ENCODE measurements at places on chromosomes 3 and 15.

- no peak for DNase-seq
These were observed 204.7 kb downstream of the SV2B start for GRCh38 chr15:91304786-91305185.

DNA sequence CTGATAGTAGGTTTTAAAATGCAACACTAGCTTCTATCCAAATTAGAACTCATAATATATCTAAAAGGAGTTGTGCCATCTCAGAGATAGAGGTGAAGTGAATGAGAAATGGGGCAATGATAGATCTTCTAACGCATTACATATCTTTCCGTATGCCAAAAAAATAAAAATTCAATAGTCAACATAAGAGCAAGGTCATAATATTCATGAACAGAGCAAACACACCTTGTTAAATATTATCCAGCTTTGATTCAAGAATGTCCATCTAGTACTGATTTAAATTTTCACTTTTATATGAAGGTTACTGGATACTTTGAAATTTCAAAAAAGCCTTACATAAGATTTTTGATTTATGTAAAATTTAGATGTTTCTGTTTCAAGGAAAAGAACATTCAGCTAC lies 554.5 kb downstream of the NSUN3 start:
- DNase-seq, result no peak

DNA sequence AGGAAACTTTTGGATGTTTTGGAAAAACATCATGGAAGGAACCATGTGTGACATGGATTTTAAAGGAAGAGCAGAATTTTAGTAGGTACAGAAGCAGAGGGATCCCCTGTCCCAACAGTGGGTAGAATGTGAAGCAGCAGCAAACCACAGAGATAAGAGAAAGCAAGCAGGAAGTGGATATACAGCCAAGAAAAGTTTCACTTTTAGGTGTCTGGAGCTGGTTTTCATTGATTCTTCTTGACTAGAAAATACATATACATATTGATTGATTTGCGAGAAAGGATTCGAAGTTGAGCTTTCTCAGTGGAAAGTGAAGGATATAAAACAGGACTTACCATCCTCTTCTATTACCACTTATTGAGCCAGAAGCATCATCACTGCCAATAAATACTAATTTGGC lies 133.5 kb downstream of the KCNMB2 start:
- DNase-seq, result no peak

- no peak for DNase-seq
These were observed 37.4 kb downstream of the ST6GAL1 start for GRCh38 chr3:186967686-186968085.

- DNase-seq, result no peak
These were observed 8.8 kb downstream of the GPR87 start for GRCh38 chr3:151307583-151308488.

- DNase-seq, result no peak
These were observed 50.4 kb downstream of the TCF12 start for GRCh38 chr15:56968821-56969220.

- peak; percentile 62 for DNase-seq
These were observed 291.0 kb downstream of the TBL1XR1 start for GRCh38 chr3:176906046-176906905.

GRCh38 chr3:21750831-21751391 lies at the start of gene ZNF385D:
ZNF385D (minus strand) TSS chr3:21751210; CDS start chr3:21750916, 294 bp downstream.
- DNase-seq, result peak; percentile 29

- DNase-seq, result no peak
These were observed 474 bp downstream of the MINAR1 start for GRCh38 chr15:79432345-79433275.

- DNase-seq, result no peak
These were observed 48.7 kb downstream of the ECT2 start for GRCh38 chr3:172799246-172799645.

GRCh38 chr3:191262650-191263049 lies 63.6 kb downstream of the OSTN start:
- DNase-seq, result no peak

DNA sequence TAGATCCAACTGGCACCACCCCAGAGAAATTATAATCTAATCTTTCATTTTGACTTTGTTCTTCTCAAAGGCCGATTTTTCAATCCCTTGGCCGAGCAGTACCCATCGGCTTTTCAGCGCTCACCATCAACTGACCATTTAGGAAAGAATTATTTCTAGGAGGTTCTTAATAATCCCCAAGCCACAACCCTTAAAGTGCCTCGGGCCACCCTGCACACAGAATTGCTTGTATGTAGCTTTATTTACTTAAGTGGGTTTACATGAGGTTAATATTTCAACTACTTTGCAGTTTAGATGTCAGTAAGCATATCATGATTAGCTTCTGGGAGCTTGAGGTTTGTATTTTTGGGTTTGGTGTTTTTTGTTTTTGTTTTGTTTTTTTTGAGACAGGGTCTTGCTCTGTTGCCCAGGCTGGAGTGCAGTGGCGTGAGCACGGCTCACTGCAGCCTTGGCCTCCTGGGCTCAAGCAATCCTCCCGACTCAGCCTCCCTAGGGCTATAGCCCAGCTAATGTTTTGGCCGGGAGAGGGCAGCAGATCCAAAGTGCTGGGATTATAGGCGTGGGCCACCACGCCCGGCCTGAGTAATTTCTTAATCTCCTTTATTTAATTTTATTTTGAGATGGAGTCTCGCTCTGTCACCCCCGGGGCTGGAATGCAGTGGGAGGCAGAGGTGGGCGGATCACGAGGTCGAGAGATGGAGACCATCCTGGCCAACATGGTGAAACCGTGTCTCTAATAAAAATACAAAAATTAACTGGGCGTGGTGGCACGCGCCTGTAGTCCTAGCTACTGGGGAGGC lies 801 bp upstream of the CDAN1 start:
- DNase-seq, result no peak

DNA sequence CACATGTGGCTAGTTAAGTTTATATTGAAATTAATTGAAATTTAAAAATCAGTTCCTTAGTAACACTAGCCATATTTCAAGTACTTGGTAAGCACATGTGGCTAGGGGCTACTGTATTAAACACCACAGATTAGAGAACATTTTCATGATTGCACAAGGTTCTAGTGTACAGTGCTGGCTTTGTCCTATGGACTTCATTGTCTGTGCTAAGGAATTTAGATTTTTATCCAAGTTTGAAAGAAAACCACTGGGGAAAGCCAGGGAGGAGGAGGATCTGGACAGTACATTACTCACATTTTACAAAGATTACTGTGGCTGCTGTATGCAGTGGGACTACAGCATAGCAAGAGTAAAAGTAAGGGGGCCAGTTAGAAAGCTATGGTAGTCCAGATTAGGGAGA lies 13.9 kb downstream of the STAC start:
- no peak for DNase-seq

DNA sequence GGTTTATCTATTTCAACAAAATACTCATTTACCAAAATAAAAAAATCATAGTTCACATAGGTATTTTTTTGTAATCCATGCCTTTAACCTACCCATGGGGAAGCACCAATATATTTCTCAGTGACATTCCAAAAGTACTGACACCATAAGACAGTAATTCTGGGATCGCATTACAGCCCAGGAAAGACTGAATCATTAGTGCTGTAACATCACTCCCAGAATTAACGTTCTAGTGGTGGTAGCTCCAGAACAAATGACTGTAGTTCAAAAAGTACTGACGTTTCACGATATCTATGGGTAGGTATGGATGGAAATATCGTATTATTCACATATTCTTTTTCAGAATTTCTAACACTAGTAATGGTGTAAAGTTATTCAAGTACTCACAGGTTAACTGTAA lies 54.3 kb upstream of the NEK10 start:
- no peak for DNase-seq

GRCh38 chr3:122245513-122246174 lies 62.2 kb downstream of the CASR start:
- DNase-seq, result no peak

- DNase-seq, result no peak
These were observed 222.3 kb downstream of the MEIS2 start for GRCh38 chr15:36877796-36878683.

DNA sequence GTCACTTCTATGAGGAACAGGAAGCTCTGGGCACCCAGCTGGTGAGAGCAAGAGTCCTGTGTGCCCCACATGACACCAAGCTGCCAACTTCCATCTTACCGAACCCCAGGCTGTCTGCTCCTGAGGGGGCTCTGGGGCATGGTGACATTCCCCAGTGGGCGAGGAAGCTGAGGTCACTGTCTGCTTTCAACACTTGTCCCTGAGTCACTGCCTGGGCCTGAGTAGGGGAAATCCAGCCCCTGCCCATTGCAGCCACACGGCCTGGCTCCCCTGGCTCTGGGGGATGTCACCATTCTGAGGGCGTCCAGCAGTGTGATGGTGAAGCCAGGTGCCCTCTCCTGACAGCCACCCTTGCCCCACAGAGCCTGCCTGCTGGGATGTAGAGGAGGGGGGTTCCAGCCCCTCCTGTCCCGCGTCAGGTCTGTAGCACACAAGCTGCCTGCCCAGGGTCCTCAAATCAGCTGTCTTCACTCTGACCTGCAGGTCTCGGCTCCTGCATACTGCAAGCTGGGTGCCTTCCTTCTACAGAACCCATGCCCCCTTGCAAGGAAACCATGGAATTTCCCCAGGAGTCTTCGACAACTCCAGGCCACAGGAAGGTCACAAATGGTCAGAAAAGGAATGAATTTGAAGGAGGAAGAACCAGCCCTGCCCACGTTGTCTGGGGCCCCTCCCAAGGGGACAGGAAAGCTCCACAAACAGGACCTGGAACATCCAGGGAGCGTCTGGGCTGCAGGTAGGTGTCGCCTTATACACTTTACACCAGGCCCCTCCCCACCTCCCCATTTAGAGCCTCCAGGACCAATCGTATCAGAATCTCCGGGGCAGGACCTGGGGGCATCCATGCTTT lies 69.9 kb upstream of the GATM start:
- no peak for DNase-seq

GRCh38 chr3:98739266-98739665 lies 23.9 kb upstream of the ST3GAL6 start:
- no peak for DNase-seq

DNA sequence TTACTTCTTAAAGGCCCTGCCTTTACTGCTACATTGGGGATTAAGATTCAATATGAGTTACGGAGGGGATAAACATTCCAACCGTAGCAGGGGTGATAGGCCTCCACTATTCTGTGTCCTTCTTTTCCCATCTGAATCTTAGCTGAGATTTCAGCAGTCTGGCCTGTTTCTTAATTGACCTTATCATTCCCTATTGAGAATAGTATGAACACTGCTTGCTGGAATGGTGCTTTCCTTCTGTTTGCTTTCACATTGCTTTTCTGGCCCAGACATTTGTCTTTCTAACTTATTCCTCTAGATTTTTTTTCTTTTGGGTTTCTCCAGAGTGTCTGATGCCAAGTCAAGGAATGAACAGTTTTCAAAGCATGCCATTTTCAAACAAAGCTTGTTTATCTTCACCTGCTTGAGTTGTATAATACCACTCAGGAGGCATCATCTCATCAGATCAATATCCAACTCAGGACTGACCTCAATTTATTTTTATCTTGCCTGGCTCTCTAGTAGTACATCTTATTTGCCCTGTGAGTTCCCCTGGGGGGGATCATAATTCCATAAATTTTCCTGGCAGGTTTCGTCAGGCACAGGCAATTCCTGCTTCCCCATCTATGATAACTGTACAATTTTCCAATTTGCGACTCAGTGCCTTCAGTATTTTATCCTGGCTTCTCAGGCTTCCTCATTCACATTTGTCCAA lies 161.1 kb upstream of the STT3B start:
- DNase-seq, result no peak

DNA sequence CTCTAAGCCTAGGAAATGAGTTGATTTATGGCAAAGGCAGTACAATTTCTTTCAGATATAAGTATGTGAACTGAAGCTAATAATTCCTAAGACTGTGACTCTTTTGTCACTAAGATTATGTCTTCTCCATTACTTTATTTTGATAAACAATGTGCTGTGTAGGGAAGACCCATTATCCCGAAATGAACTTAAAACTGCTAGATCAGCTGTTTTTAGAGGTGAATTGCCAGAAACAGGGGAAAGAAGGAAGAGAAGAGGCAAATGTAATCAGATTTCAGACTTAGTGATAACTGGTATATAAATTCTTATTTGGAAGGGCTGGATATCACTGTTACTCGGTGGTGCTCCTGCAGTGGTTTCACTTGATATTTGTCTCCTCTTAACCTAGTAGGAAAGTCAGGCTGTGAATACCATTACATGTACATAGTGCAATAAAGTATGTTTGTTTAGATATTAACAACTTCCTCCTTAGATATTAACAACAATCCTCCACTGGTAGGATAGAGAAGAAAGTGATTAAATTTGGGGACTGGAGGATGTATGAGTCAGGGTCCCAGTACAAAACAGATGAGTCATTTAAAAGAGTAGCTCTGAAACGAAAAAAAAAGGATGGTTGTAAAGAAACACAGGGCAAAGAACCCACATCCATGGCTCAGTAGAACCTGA lies 338.5 kb upstream of the KCNH8 start:
- DNase-seq, result no peak

DNA sequence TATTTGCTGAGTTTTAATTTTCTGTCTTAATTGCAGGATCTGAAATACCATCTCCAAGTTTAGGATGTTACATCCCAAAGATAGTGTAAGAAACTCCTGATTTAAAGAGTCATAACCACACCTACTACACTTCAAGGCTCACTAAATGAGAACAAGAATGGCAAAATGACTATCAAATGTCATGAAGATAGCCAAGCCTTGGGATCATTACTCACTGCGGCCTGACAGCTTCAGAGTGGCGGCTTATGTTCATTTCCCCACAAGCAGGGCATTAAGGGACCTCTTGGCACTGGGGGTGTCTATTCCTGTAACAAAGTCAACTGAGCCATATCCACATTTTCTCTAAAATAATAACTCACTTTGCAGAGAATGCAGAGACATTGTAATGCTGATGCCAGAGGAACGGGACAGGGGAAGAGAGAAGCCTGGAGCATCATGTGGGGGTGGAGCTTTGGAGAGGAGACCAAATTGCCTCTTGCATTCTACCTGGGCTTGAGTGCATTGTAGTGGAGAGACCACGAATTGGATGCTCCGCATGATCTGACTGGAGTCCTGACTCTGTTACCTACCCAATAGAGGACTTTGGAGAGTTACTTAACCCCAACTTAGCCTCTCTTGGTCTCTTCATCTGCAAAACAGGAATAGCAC lies 219.2 kb downstream of the OPA1 start:
- no peak for DNase-seq

DNA sequence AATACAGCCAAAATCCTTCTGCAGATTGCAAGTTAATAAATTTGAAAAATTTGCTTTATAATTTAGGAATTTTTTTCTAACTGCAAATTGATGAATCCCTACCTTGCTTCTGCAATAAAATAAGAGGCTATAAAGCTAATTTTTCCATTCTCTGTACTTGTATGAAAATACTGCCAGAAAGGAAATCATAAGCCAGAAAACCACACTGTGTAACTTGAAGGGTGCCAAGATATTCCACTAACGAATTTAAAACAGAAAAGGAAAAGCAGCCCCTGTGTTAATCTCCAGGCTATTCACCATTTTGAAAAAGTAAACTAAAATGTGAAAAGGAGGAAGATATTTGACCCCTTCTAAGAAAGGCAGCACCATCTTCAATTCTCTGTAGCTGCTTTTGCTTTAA lies 557.9 kb upstream of the ZNF385D start:
- no peak for DNase-seq

Measured in brain pericyte (primary cell).